ENCODE measurements at places on chromosomes 5 and 9. TPM values are rescaled to one million over a fixed set of nuclear protein-coding genes. Genes with fewer than 3 reads are reported as not detected.

The GPR150 gene
- not detected for total RNA-seq

The GLRA1 gene
- total RNA-seq = not detected

The HMGXB3 gene
- total RNA-seq = 76.7 TPM

The COL15A1 gene
- 0.14 TPM for total RNA-seq

The DND1 gene
- total RNA-seq = 3.3 TPM

The GHR gene
- not detected for total RNA-seq

The DMAC1 gene
- 30.4 TPM for total RNA-seq

The PCDHB15 gene
- not detected for total RNA-seq

The SAPCD2 gene
- 9.5 TPM for total RNA-seq

The EIF4E1B gene
- total RNA-seq = not detected

The CARTPT gene
- total RNA-seq = not detected

The OSTF1 gene
- total RNA-seq = 144 TPM

The EGFL7 gene
- 0.52 TPM for total RNA-seq

The KIAA0825 gene
- total RNA-seq = 6.2 TPM

The AKNA gene
- 332 TPM for total RNA-seq

The FCN2 gene
- not detected for total RNA-seq

The CLIC3 gene
- total RNA-seq = 38.2 TPM

The PTGS1 gene
- 0.69 TPM for total RNA-seq

The OR13C9 gene
- not detected for total RNA-seq

The TAS2R1 gene
- not detected for total RNA-seq

The RASEF gene
- total RNA-seq = not detected

The AQP7 gene
- not detected for total RNA-seq

The BTNL3 gene
- not detected for total RNA-seq

The ADAMTSL1 gene
- total RNA-seq = not detected
